Stimulated activated CD8-positive, alpha-beta memory T cell treated with anti-CD3 and anti-CD28 coated beads, Interleukin-7, amount 100 ng/mL, for 1 hour (primary cell): ENCODE measurements at places on chromosomes 6 and 20.

GRCh38 chr6:11179088-11179418 lies 53.4 kb downstream of the NEDD9 start:
- no peak for DNase-seq

DNA sequence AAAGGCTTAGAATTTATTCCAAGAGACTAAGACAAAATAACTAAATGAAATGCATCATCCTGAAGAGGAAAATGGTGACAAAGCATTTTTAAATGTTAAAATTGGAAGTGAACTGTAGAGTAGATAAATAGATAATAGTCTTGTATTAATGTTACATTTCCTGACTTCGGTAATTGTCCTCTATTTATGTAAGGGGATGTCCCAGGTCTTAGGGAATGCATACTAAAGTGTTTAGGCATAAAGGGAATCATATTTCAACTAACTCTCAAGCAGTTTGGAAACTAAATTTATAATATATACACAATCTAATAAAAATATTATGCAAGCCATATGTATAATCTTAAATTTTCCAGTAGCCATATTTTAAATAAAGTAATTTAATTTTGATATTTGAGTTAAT lies 159.3 kb downstream of the WDR27 start:
- no peak for DNase-seq

DNA sequence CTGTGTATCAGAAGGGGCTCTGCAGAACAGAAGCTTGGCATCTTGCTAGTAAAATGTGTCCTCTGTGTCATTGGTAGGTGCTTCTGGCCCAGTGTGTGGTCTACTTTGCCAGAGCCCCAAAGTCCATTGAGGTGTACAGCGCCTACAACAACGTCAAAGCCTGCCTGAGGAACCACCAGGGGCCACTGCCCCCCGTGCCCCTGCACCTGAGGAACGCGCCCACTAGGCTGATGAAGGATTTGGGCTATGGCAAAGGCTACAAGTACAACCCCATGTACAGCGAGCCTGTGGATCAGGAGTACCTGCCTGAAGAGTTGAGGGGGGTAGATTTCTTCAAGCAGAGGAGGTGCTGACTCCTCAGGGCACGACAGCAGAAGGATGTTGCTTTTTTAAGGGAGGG lies 19.7 kb downstream of the WRNIP1 start:
- DNase-seq, result no peak

DNA sequence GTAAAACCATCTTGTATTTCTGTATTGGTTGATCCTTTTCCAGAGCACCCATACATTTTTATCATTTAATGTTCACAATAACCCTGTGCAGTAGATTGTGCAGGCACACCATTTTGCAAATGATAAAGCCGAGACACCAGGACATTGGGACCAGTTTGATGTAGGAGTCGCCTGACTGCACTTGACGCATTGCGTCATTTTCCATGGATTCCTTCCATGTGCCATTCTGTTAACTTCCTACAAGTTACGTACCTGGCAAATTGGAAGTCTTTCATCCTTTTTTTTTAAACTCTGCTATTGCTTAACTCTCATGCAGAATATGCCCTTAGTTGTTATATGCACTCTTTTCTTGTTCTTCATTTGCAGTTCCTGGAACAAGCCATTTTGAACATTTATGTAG lies 43.0 kb downstream of the PRPH2 start:
- no peak for DNase-seq

DNA sequence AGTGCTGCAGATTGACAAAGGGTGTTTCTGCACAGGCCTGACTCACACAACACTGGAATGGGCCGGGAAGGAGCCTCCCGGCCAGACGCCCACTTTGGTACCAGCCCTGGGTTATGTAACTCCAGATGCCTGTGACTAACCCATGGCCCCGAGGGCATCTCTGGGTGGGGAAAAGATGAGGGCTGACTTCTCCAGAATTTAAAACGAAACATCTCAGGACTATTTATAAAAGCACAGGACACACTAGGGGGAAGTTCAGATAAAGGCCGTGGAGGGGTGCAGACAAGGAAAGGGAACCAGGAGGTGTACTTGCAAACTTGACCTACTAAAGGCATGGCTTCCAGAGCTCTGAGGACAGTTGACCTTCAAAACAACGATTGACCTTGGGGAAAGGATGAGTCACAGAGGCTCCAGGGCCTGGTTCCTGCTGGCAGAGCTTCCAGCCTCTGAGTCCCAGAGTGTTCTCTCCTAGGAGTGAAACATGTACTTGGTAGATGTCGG lies 196.9 kb downstream of the NFATC2 start:
- no peak for DNase-seq

- no peak for DNase-seq
Measured at GRCh38 chr6:131231891-131232290, 96.6 kb downstream of the AKAP7 start.

- no peak for DNase-seq
Measured at GRCh38 chr6:16985513-16986284, 116.2 kb upstream of the STMND1 start.

DNA sequence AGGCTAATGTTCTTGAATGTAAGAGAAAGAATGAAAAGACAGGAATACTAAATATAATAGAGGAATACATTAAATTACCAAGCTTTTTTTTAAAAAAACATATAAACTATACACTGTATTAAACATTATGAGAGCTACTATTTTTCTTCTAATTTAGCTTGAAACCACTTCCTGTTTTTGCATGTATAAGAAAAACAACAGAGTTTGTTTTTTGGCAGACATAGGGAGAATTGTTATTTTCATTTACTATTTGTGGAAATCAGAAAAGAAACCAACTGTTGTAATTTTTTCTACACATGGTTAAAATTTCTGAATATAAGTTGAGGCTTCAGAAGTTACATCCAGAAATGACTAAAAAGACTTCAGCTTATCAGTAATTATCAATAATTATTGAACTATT lies 991.8 kb upstream of the GJE1 start:
- no peak for DNase-seq
